ENCODE measurements at places on chromosomes 12 and 14.

DNA sequence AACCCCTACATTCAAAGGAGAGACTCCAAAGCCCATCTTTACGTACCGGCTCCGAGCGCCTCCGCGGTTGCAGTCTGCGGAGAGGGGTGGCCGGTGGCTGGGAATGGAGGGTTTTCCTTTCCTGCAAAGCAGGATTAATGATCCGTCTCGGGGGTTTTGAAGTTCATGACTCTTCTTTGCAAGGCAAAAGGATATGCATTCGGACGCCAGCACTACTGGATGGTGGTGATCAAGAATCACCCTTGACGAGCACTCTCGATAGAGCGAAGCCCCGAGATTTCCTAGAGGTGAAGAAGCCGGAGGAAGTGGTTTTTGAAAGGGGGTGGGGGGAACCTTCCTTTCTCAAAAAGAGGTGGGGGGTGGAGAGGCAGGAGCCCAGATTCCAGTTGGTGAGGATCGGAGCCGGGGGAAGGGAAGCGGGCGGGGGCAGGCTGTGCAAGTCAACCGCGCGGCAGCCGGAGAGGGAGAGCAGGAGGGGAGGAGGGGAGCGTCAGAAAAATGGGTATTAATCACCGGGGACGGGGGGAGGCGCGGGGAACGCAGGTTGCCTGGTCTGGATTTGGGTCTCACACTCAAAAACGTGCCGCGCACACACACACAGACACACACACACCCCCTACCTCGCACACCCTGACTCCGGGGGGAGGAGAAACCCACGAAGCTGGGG lies at the start of gene GRIN2B:
Gene GRIN2B, minus strand, starts transcription at position 307 of the 667 bp plus-strand sequence. CDS start 115,394 bp downstream, outside the sequence.
- DNase-seq, result no peak

DNA sequence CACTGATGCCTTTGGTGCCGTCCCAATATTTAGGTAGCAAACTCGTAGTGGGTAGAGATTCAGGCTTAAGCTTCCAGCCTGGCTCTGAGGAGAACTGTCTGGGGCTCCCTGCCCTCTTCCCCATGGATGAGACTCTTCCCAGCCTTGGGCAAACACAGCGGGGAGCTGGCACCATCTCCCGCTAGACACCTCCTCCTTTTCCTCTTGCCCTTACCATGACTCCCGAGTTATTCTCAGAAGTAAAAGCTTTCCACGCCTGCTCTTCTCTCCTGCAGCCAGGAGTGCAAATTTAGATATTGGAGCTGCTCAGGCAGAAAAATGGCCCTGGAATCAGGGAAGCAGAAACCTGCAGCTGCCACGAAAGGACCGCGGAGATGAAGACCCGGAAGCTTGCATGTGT lies 45.6 kb upstream of the RBM19 start:
- no peak for DNase-seq

DNA sequence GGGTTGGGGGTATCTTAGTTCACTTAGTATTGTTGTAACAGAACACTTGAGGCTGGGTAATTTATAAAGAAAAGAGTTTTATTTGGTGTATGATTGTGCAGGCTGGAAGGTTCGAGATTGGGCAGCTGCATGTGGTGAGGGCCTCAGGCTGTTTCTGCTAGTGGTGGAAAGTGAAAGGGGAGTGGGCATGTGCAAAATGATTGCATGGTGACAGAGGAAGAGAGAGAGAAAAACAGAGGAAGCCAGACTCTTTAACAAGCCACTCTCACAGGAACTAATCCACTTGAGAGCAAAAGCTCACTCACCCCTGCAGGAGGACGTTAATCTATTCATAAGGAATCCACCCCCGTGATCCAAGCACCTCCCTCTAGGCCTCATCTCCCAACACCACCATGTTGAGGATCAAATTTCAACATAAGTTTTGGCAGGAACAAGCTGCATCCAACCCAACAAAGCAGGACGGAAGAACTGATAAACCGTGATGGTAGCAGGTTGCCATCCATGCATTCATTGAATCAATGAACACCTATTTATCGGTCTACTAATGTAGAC lies 165.0 kb upstream of the GZMB start:
- DNase-seq, result no peak

DNA sequence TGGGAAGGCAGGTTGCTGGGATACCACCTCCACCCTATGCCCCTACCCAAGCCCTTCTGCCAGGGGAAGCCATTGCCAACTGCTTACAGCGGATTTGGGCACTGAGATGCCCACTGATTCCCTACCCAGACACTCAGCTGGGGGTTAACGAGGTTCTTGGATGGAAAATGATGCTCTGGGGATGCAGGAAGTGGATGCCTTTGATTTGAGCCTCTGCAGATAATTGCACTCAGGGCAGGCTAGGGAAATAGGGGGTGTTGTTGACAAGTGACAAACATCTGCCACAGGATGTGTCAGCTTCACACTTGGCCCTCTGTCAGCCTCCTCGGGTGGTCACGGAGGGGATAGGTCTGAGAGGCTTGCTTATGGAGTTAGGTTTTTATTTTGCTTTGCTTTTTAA lies 57.4 kb downstream of the RPH3A start:
- DNase-seq, result no peak

- DNase-seq, result peak; percentile 40
Observed at GRCh38 chr12:80412343-80412953, 31.6 kb upstream of the PTPRQ start.

DNA sequence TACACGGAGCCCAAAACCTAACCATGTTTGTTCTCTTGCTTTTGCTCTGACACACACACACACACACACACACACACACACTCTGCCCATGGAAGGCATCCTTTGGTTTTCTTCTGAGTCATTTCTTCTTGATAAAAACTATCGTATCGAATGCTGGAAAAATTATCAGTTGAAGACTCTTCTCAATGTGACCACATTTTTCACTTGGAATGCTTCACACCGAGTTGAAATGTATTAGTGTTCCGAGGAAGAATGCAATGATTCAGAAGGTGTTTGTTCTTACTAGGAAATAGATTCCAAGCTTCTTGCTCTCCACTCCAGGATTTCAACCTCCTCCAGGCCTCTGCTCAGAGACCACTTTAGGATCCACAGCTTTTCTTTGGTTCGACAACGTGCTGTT lies 226.3 kb downstream of the MON2 start:
- no peak for DNase-seq

DNA sequence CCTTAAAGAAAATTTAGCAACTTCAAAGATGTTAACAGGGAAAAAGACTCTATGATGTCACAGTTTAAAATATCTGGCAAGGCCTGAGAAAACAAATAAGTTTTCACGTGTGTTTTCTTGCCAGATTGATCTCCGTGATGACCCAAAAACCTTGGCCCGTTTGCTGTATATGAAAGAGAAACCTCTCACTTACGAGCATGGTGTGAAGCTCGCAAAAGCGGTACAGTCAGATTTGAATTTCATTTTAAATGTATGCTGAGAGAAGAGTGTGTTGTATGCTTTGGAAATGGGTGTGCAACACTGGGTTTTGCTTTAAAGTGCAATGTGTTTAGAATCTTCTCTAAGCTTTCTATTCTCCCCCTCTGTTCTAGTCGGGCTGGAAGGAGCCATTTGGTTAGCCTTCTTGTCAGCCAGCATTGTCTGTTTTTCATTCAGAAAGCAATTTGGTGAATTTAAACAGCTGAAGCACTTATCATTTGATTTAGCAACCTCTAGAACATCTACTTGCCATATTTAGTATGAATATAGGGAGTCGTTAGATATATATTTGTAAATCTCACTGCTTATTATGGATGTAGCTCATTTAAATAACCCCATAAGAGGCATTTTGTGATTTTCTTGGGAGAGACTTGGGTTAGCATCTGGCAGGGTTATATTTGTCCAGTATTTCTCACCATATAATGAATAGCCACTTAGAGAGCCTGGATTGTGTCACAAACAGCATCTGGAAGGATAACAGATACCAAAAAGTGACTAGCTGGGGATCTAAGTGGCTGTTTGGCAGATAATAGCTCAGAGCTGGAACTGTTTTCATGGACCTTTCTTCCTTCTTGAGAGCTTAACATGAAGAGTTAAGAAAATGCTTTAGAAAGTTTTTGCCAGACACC lies 35.5 kb downstream of the GPHB5 start:
- DNase-seq, result no peak

DNA sequence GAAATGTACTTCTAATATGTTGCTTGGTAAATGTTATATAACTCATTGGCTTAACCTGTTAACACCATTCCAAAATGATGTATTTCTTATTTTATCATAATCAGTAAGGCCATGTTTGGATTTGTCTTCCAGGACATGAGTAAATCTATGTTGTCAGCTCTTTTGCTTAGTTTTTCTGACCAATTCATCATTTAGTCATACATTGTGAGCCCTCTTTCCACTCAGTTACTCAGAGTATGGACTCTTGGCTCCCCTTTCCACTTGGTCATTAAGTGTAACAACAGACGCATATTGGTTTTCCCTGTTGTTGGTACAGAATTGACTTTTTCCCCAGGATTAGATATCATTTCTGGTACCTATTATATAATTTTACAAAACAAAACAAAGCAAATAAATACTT lies 9.0 kb upstream of the CLEC4D start:
- DNase-seq, result no peak

DNA sequence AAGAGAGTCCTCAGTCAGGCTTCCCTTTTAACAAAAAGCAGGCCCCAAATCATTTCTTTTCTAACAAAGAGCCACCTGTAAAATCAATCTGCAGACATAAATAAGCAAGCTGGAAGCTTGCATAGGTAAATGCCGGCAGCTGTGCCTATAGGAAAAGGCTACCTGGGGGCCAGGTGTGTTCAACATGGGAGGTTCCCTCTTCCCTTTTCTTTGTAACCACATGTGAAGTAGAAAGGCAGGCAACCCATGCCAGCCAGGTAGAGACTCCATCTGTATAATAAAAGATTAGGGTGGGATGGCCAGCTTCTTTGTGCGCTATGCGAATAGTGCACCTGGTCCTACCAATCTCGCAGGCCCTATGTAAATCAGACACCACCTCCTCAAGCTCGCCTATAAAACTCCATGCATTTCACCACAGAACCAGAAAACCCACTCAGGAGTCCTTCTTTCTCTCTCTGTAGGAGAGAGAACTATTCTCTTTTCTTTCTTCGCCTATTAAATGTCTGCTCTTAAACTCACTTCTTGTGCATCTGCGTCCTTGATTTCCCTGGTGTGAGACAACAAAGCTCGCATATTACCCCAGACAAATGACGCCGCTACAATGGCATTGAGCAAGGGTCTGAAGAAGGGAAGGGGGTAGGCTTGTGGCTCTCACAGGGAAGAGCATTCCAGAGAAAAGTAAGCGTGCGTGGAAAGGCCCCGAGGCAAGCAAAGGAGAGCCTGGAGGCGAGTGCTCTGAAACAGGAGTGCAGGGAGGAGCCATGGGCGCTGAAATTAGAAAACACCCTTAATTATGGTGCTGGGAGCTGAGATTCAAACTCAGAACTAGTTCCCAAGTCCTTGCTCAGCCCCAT lies 67.2 kb downstream of the TTC9 start:
- no peak for DNase-seq

- no peak for DNase-seq
Observed at GRCh38 chr12:70355972-70356371, 10.1 kb upstream of the KCNMB4 start.

GRCh38 chr12:23099604-23100003 lies 474.6 kb downstream of the ETNK1 start:
- DNase-seq, result no peak

GRCh38 chr12:24360461-24360860 lies 411.0 kb upstream of the SOX5 start:
- no peak for DNase-seq

GRCh38 chr14:32081901-32082300 lies 4.8 kb downstream of the ARHGAP5 start:
- DNase-seq, result no peak

GRCh38 chr12:58435647-58436046 lies 484.7 kb downstream of the LRIG3 start:
- DNase-seq, result no peak

GRCh38 chr12:106302401-106303201 lies at the start of gene TCP11L2:
Gene TCP11L2, plus strand, starts transcription at chr12:106302733. Its CDS starts 8,343 bp downstream, at chr12:106311076.
- DNase-seq, result peak; percentile 78

GRCh38 chr12:51076236-51076930 lies 7.0 kb downstream of the CSRNP2 start:
- no peak for DNase-seq

- DNase-seq, result no peak
Observed at GRCh38 chr14:23366426-23366921, 1.5 kb upstream of the EFS start.

- DNase-seq, result no peak
Observed at GRCh38 chr12:22994316-22994675, 369.3 kb downstream of the ETNK1 start.

GRCh38 chr12:104064031-104064841 lies at the start of gene HCFC2:
Gene HCFC2, plus strand, starts transcription at chr12:104064531. Its CDS starts 30 bp downstream, at chr12:104064561.
- peak; percentile 94 for DNase-seq

DNA sequence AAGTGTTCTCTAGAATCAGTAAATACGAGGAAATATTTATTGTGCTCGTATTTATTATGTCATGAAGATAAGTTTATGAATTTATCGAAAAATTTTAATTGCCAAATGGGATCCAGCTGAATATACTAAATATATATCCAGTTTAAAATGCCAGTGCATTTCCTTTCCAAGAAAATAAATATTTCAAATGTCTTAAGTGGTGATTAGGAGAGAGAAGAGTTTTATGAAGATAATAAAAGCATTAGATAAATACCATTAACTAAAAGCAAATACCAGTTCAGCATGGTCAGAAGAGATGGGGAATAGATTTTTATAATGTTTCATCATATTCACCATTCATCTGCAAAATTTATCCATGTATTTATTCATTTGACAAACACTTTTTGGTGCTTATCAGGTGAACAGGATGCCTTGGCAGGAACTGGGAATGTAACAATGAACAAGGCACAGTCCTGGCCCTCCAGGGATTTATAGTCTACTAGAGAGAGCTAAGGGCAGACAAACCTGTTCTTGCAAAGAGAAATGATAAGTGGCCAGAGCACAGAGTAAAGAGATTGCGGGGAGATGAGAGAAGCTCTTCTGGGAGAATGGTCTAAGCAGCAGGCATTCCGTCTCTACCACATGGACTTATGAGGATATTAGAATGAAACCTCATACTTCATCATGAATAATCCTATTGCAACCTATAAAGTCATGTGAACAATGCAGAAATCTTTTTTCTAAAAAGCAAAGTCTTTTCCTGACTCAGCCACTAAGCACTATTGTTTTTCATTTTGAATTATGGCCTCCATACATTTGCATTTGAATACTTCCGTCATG lies 143.7 kb upstream of the ABCD2 start:
- no peak for DNase-seq

DNA sequence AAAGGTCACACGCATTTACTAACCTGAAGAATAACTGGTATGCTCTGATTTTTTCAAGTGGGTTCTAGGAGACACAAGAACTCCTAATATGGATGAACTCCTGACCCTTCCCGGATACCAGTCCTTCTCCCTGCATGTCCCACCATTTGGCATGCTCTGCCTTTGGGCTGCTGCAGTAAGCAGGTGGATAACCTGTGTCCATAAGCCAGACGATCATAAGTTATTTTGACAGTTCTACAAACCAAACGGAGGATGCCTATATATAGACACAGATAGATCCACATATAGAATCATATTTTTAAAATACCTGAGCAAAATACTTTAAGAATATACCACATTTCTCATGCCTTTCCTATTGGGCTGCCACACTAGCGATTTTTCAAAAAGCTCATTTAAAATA lies 49.4 kb downstream of the TMTC1 start:
- DNase-seq, result no peak

DNA sequence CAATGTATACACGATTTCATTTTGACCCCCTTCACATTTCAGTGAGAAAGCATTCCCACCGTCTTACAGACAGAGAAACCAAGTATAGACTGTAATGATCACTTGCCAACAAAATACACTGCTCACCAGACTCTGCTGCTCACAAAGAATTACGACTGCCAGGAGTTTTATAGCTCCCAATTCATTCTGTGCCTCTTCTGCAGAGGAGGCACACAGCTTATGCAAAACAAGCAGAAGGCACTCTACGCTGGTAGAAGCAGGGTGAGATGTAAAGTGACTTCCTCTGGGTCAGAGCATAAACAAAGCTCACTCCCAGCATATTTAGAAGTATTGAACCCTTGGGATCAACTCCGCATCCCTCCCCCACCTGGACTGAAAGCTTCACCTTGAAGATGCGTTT lies 14.6 kb downstream of the SPTB start:
- no peak for DNase-seq

All from HuH-7 (cell line).